ENCODE measurements at places on chromosomes 3 and 15.

GRCh38 chr3:139674571-139675260, 3.1 kb downstream of the NMNAT3 start:
- no peak for DNase-seq

GRCh38 chr3:71225002-71225684, 358.4 kb downstream of the FOXP1 start:
- no peak for DNase-seq

DNA sequence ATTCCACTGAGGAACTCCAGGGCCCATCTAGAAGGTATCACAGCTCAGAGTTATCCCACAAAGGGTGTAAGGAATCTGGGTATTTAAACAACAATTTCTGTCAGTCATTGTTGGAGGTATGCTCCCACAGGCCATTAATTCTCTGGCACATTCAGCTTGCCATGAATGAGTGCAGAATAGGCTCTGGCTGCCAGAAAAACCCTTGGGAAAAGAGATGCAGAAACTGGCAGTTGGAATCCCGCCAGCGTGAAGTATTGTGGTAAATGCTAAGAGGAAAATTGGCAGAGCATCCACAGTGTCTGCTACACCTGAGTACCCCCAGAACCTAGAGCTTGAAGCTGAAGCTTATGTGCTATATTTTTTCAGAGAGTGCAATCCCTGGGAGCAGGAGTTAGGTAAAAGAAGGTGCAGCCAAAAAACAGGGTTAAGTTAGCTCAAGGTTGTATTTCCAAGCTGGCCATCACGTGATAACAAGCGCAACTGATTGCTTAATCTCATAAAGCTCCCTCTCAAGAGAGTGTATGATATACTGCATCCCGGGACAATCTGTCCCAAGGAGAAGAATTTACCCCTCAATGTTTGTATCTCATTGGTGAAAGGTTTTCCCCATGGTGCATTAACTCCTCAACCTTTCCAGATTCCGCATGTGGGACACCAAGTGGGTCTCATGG, 94.2 kb upstream of the ACP3 start:
- DNase-seq, result no peak

DNA sequence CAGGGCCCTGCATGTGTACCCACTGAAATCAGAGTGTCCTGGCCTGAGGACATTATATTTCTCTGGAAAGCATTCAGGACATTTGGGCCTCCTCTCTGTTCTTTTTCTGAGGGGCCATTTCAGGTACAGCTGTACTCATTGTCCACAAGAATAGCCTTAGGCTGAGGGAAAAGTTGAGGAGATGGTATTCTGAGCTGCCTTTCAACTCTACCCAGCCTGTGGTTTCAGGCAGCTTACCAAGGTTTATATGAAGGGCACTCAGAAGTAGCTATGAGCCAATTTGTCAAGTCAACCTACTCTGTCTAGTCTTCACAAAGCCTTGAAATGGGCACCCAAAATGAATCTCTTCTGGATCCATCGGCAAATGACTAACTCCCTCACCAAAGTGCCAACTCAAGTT, 9.4 kb downstream of the ATP13A4 start:
- no peak for DNase-seq

DNA sequence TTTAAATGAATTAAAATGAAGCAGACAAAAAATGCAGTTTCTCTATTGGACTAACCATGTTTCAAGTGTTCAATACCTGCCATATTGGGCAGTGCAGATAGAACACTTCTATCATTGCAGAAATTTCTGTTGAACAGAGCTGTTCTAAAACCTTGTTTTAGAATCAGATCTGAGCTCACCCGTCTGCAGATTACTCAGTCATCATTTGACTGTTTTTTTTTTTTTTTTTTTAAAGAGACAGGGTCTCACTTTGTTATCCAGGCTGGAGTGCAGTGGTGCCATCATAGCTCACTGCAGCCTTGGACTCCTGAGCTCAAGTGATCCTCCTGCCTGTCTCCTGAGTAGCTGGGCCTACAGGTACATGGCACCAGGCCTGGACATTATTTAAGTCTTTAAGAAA, 128.7 kb downstream of the APBA2 start:
- DNase-seq, result no peak

GRCh38 chr3:69696367-69696766, 42.9 kb upstream of the MITF start:
- no peak for DNase-seq

- no peak for DNase-seq
These were observed 41.8 kb downstream of the KCNH8 start for GRCh38 chr3:19190126-19190525.

GRCh38 chr15:31439328-31439727, 112.7 kb downstream of the KLF13 start:
- no peak for DNase-seq

GRCh38 chr3:13371100-13372075, 48.7 kb downstream of the NUP210 start:
- no peak for DNase-seq

- no peak for DNase-seq
These were observed 45.2 kb upstream of the CCDC80 start for GRCh38 chr3:112685956-112686799.

DNA sequence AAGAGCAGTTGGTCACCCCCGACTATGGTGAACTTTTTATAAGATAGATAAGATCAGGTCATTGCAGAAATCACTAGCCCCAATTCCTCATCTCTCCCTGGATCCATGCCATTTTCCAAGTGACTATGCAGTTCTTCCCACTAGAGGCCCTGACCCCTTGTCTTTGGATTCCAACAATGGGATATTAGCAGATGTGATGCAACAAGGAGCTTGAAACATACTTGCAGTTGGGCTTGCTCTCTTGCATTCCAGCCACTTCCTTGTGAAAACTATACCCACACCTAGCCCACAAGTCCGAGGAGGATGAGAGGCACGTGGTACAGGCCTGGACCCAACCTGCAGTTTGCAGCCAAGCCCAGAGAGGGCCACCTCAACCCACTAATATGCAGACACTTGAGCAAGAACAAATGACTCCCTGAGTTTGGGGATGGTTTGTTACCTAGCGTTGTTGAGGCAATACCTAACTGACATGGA, 60.6 kb downstream of the SUCLG2 start:
- no peak for DNase-seq

- DNase-seq, result no peak
These were observed 68.1 kb upstream of the DLG1 start for GRCh38 chr3:197366301-197367044.

GRCh38 chr3:99868311-99868646, 50.6 kb downstream of the CMSS1 start:
- DNase-seq, result no peak

DNA sequence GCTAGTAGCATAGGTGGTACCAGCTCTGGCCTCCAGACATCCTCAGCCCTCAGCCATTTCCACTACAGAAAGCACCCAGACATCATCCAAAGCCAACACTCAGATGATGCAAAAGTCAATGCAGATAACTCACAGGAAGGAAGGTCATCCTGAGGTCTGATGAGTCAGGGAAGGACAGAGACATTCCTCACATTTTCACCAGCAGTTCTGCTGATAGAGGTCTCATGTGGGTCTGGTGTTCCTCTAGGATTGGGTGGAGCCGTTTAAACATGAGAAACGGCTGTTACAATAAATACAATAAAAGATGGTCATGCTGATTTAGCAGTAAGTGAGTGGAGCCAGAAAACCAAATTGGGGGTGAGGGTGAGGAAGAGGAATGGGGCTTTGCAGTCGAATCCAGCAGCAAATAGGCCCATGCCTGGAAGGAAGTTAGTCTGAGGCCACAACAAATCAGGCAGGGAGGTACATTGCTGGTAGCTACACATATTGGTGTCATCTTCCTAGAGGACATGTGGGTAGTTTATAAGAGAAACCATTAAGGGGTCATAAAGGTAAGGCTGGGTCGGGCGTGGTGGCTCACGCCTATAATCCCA, 33.3 kb upstream of the FLNB start:
- DNase-seq, result no peak

GRCh38 chr15:37093480-37094332, 6.6 kb downstream of the MEIS2 start:
- no peak for DNase-seq

DNA sequence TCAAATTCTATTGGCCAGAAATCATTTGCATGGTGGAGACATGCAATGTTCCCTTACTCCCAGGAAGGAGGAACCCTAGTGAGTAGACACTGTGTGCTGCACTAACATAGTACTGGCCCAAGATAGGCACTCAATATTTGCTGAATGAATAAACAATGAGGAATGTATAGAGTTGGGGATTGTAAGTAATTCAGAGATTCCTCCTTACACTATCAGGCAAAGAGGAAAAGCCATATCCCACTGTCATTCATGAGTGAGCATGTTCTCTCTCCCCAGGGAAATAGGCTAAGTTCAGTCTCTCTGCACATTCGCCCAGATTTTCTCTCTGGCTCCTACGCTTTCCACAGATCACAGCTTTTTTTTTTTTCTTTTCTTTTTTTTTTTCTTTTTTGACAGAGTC, 154.9 kb upstream of the WNT5A start:
- no peak for DNase-seq

- no peak for DNase-seq
These were observed 1333.1 kb downstream of the SI start for GRCh38 chr3:163745204-163745603.

DNA sequence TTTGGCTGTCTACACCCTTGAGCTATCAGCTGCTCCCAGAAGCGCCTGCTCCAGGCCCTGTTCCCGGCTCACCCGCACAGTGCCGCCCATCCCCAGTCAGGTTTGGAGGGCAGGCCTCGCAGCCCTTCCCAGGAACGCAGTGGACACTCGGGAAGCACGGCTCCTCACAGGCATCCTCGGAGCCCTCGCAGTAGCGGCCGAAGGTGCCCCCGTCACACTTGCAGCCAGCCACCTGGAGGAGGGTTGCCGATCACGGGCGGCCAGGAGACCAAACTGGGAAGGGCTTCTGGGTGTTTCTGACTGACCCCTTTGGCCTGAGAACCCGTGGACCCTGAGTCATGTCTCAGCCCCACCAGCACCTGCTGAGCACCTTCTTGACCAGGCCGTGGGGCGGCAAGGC, 33.4 kb downstream of the MUC20 start:
- no peak for DNase-seq

DNA sequence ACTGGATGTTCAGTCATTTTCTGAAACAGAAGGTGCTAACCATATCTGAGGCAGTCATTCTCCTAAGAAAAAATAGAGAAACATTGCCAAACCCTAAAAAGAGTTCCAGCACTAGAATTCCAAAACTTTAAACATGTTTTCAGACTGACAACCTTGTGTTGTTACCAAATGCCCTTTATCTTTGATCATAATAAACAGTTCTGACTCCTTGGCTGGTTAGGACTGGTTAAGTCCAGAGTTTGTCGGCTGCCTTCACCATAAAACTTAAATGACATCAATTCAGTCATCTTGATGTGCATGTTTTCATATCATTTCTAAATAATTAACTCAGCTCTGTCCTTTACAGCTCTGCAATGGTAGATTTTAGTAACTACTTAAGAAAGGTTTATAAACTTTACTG, 68.0 kb downstream of the COL8A1 start:
- no peak for DNase-seq

GRCh38 chr3:51522273-51522962, 16.1 kb upstream of the RAD54L2 start:
- DNase-seq, result no peak

- DNase-seq, result no peak
These were observed 38.1 kb upstream of the IQSEC1 start for GRCh38 chr3:13111173-13111872.

DNA sequence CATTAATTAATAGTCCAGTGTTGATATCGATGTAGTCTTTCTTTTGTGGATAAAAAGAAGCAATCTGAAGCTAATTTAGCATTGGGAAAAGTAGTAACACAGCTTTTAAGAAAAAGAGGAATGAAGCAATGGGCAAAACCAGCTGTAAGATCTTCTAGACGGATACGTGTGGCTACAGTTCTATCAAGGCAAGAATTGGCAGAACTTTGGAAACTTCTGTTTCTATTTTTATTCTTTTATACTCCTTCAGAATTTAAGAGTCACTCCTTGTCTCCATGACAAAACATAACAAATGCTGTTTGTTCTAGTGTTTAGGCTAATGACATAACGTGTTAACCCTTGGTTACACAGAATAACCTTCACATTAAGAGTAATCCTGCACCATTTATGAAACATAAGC, 289.2 kb downstream of the ROBO2 start:
- no peak for DNase-seq

- no peak for DNase-seq
These were observed 44.7 kb downstream of the GOLIM4 start for GRCh38 chr3:168051070-168051469.

DNA sequence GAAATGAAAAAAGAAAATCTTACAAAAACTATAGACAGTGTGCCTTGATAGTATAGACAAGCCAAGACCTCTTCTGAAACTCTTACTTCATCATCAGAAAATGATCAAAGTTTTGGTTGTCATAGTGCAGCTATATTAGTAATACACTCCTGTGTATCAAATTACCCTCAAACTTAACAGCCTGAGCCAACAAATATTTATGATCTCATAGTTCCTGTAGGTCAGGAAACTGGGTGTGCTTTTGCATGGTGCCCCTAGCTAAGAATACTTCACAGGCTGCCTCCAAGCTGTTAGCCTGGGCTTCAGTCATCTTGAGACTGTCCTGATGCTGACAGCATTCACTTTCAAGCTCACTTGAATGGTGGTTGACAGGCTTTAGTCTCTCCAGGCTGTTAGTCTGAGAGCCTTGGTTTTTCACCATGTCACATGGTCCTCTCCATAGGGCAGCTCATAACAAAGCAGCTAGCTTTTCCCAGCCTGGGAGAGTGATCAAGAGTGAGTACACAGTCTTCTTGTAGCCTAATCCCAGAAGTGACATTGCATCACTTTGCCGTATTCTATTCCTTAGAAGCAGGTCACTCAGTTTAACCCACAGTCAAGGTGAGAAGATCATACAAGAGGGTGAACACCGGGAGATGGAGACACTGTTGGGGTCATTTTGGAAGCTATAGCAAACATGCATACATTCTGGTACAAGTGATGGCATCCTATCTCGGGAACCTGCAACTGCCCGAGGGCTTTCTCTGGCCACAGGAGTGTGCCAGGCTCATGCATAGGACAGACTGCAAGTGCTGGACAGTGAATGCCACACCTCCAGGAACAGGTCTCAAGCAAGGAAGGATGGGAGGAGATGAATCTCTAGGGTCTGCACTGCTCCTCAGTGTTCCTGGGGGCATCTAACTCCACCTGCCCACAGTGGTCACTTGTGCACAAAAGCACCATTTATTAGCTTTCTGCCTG, 173.4 kb upstream of the CADPS start:
- DNase-seq, result no peak

DNA sequence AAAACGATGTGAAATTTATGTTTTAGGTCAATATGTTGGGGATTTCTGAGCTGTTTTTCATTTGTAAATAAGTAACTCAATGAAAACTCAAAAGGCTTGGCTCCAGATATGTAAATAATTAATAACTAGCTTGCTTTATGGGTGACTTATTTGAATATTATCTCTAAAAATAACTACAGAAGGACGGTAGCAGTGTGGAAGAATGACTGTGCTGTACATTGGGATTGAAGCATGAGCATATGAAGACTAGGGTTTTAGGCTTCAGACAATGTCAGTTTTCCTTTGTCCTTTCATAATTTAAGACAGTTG, 343.9 kb downstream of the GRM7 start:
- DNase-seq, result no peak

- DNase-seq, result no peak
These were observed 6.4 kb downstream of the CADM2 start for GRCh38 chr3:84965141-84965540.

All from stimulated activated CD8-positive, alpha-beta memory T cell treated with anti-CD3 and anti-CD28 coated beads, Interleukin-7, amount 100 ng/mL, for 1 hour (primary cell).